Mammary microvascular endothelial cell (primary cell): ENCODE measurements at places on chromosomes 7 and 10. TPM values are rescaled to one million over a fixed set of nuclear protein-coding genes. Genes with fewer than 3 reads are reported as not detected.

Gene DGKI
- 0.20 and 1.2 TPM in 2 replicates for total RNA-seq

Gene ACBD7
- total RNA-seq, result 2.1 and 3.3 TPM in 2 replicates

Gene VENTX
- not detected in 2 replicates for total RNA-seq

Gene H2AZ2
- total RNA-seq, result 204 and 221 TPM in 2 replicates

Gene THSD7A
- total RNA-seq, result 2.8 and 4.0 TPM in 2 replicates

Gene OTUD1
- total RNA-seq, result 4.2 TPM in 2 replicates

Gene FAM131B
- 0.54 and 1.2 TPM in 2 replicates for total RNA-seq

Gene CALHM3
- not detected in 2 replicates for total RNA-seq

Gene ABCF2
- total RNA-seq, result 72.6 and 73.6 TPM in 2 replicates

Gene SAMD9L
- 35.8 and 40.4 TPM in 2 replicates for total RNA-seq

Gene LDB1
- 16.5 and 18.1 TPM in 2 replicates for total RNA-seq

Gene SLC16A9
- 0.10 and 0.13 TPM in 2 replicates for total RNA-seq

Gene HMX2
- total RNA-seq, result not detected in 2 replicates

Gene LIPF
- total RNA-seq, result not detected in 2 replicates

Gene CFAP46
- total RNA-seq, result 0.20 and 0.25 TPM in 2 replicates

Gene SPAG6
- total RNA-seq, result not detected in 2 replicates

Gene TBC1D12
- total RNA-seq, result 7.3 and 11.5 TPM in 2 replicates

Gene PRKG1
- 0.30 and 0.33 TPM in 2 replicates for total RNA-seq

Gene ZNF853
- 0.07 and 0.10 TPM in 2 replicates for total RNA-seq

Gene HYAL4
- total RNA-seq, result 0.49 TPM in 1 of 2 replicates, not detected in the other

Gene WDFY4
- 2.6 and 3.5 TPM in 2 replicates for total RNA-seq

Gene ZNF282
- total RNA-seq, result 22.3 and 26.2 TPM in 2 replicates

Gene MACC1
- total RNA-seq, result not detected in 2 replicates

Gene CDK14
- 4.7 and 11.4 TPM in 2 replicates for total RNA-seq

Gene TCAF1
- total RNA-seq, result 26.8 and 33.3 TPM in 2 replicates

Gene ELFN1
- total RNA-seq, result 0.84 and 1.1 TPM in 2 replicates

Gene HOXA6
- total RNA-seq, result 4.0 and 6.5 TPM in 2 replicates

Gene SYT15
- under 0.01 and 0.20 TPM in 2 replicates for total RNA-seq

Gene GNAT3
- total RNA-seq, result not detected in 2 replicates

Gene DDX56
- total RNA-seq, result 74.0 and 77.9 TPM in 2 replicates

Gene PDGFA
- 61.4 and 87.3 TPM in 2 replicates for total RNA-seq

Gene LIPK
- not detected in 2 replicates for total RNA-seq

Gene ERVW-1
- not detected in 2 replicates for total RNA-seq

Gene STAG3
- total RNA-seq, result 0.10 and 0.13 TPM in 2 replicates

Gene KDM7A
- 2.0 and 2.7 TPM in 2 replicates for total RNA-seq

Gene TEX47
- not detected in 2 replicates for total RNA-seq

Gene ABCC2
- total RNA-seq, result 0.07 and 0.49 TPM in 2 replicates

Gene PVRIG
- not detected in 2 replicates for total RNA-seq

Gene APBB1IP
- not detected in 2 replicates for total RNA-seq

Gene ADARB2
- total RNA-seq, result 0.07 and 0.10 TPM in 2 replicates

Gene CC2D2B
- not detected in 2 replicates for total RNA-seq

Gene VWA2
- not detected in 2 replicates for total RNA-seq

Gene ZNF273
- total RNA-seq, result 2.1 and 4.6 TPM in 2 replicates

Gene SOSTDC1
- not detected in 2 replicates for total RNA-seq

Gene PRSS2
- not detected in 2 replicates for total RNA-seq

Gene VAX1
- total RNA-seq, result not detected in 2 replicates

Gene IKZF1
- not detected in 2 replicates for total RNA-seq
